Stimulated activated CD4-positive, alpha-beta T cell treated with anti-CD3 and anti-CD28 coated beads, Interleukin-2, amount 100 ng/mL, for 4 hours (primary cell): ENCODE measurements at places on chromosomes 16 and 17.

- DNase-seq: no peak
Measured at GRCh38 chr16:89133457-89134127, 38.0 kb upstream of the CDH15 start.

DNA sequence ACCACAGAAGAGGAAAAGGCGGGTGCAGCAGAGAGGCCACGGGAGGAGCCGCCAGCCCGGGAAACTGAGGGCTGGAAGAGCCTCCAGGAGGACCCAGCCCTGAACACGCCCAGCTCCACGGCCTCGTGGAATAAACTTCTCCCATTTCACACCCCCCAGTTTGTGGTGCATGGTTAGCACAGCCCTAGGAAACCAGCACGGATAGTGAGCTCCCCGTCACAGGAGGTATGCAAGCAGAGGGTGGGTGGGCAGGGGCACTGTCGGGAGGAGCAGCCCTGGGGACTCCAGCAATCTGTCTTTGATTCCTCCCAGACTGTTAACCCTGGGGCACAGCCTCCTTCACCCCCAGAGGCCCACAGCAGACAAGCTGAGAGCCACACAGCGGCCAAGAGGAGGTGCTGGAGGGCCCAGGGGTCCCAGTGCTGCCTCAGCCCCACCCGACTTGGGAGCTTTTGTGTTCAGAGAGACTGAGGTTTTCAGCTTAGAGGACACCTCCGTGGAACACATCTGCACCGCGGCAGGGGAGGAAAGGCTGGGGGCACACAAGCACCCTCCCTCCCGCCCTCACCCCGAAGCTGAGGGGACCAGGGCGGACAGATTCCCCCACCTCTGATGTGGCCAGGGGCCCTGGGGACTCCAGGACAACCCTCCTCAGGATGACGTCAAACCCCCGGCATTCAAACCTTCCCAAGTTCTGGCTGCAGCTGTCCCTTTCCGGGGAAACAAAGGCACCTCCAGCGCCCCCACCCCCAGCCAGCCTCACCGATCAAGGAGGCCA lies 1.7 kb upstream of the IL17C start:
- DNase-seq: no peak

- DNase-seq: peak; percentile 77
Measured at GRCh38 chr16:180681-181564, 664 bp downstream of the HBQ1 start.

GRCh38 chr16:7615565-7615964 lies 282.9 kb downstream of the RBFOX1 start:
- DNase-seq: no peak

DNA sequence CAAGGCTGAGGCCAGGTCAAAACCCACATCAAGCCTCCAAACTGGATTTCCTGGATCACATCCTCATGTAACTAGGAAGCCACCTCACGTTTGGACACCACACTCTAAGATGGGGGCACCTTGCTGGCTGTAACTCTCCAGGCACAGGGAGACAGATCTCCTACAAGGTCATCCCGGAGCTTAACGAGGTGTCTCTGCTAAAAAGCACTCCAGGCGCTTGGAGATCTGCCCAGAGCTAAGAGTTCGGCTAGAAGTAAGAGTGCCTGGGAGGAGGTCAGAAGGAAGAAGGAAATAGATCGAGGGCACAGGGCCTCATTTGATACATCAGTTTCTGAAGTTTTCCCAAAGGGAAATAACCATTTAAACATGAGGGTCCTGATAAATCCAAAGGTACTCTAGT lies 15.9 kb downstream of the PSMB3 start:
- DNase-seq: no peak

DNA sequence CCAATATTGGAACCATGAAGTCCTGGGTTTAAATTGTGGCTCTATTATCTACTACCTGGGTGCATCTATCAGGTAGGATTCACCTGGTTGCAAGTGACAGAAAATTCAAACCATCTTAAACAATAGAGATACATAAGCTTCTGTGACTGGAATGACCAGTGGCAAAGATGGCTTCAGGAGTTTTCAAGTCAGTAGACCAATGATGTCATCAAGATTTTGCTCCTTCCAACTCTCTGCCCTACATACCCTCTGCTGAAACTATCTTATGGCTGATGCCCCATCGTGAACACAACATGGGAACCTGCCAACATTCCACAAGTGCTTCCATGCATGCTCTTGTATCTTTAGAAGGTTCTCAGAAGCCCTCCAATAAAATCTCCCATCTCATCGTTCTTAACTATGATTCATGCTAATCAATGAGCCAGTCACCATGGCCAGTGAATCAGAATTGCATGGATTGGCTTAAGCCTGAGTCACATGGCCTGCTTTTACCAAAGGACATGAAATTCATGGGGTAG lies 180.9 kb downstream of the GRIN2A start:
- no peak for DNase-seq

DNA sequence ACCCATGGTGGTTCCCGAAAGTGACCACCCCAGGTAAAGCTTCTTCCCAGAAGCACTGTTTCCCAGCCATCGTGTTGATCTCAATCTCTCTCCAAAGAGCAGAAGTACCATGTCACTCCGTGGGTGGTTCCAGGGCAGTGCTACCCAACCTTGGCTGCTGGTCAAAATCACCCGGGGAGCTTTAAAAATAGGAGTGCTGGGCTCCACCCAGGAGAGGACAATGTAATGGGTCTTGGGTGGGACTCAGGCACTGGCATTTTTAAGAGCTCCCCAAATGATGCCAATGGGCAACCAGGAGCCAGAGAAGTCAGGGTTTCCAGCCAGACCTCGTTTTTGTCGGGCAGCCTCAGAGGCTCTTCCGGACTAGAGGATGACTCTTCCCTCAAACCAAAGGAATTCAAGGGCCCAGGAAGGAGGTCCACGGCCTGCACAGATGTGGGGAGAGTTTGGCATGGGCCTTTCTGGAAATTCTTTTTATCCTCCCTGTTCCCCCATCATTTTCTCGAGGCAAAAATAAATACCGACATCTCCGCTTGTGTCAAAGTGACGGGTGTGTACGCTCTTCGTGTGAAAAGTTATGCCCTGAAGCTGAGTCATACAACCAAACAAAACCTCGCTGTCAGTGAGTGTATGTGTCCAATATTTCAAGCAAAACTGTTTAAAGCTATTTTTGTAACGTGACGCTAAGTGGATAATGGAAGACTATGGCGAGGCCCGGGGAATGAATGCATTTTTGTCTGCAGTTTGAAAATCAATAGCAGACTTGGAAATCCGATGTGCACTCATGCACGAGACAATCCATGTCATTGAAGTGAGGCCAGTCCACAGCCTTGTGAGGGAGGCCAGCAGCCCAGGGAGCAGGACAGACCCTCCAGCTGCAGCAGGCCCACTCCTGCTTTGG lies 364.1 kb downstream of the FOXL1 start:
- no peak for DNase-seq

DNA sequence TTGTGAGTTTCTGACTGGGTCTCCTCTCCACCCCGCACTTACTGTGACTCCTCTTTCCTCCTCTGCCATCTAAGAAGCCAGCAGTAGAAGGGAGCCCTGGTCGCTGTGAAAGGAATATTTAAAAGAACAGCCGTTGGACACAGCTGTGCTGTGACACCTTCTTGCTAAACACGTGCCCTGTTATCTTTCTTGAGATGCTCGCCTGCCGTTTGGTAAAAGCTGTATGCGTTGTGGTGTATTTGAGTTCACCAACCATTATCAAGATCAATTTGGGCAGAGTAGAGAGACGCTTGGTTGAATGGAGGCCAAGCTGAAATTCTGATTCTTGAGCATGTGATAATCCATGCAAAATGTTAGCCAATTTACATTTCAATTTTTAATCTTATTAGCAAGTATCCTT lies 3.8 kb downstream of the GID4 start:
- no peak for DNase-seq

GRCh38 chr17:42743595-42744282 lies 1.1 kb downstream of the EZH1 start:
- DNase-seq: no peak

DNA sequence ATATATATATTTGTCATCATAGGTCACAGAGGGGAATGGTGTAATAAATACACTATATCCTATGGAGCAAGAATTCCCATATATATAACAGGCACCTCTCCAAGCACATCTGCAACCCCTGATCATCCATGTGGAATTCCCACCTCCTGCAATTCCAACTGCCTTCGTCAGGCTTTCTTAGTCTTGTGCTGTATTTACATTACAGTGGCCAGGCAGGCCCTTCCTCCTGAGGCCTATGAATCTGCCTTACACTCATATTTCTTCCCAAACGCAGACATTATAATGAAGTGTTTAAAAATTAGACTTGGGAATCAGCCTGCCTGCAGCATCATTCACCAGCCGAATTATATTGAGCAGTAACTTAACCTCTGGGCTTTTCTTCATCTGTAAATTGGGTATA lies 19.3 kb upstream of the DNAH9 start:
- DNase-seq: no peak

DNA sequence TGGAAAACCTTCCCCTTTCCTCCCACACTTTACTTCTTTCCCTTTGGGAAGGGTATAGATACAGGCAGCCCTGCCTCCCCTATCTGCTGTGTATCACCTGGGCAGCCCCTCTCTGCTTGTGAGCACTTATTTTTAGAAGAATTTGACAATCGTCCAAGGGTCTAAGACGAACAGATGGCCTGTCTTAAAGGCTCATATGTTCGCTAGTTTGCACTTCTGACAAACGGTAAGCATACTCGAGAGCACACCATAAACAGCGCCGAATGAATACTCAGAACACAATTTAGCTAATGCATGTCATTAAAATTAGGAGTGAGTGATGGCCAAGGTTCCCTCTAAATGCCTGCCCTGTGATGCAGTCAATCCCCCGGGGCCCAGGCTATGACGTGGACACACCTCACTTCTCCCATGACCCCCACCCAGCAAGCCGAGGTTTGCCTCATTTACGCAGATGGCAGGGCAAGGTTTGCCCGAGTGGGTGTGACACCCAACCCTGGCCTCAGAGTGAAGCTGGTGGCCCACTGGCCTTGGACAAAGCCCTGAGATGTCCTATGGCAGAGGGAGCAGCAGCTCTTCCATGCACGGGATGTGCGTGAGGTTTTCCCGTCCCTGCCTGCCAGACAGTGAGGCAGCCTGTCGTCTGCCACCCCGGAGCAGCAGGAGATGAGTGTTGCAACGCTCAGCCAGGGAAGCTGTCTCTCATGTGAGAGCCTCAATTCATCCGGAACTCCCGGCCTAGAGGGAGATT lies 125.2 kb downstream of the C16orf78 start:
- DNase-seq: no peak

DNA sequence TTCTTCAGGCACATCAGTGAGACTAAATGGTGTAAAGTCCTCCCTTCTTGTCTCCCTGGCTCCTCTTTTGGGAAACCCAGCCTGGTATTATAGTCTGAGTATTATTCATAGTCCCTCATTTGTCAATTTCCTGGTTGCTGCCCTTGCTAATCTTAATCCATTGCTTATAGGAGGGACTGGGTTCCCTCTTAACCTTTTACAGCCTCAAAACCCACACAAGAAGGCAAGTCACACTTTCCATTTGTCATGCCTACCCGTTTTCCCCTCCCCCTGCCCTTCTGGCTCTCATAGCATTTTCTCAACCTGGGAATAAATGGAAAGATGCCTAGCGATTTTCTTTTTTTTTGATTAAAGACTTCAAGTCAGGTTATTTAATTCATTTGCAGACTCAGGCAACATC lies 124.8 kb downstream of the MAP2K6 start:
- DNase-seq: no peak
